Neural progenitor cell (in vitro differentiated cells): ENCODE measurements at places on chromosomes 3 and 15. TPM values are rescaled to one million over a fixed set of nuclear protein-coding genes. Genes with fewer than 3 reads are reported as not detected.
A peak's percentile ranks its signal among the peaks of the same experiment; 100 is the strongest.

Gene GPR149
- not detected in 2 replicates for total RNA-seq

DNA sequence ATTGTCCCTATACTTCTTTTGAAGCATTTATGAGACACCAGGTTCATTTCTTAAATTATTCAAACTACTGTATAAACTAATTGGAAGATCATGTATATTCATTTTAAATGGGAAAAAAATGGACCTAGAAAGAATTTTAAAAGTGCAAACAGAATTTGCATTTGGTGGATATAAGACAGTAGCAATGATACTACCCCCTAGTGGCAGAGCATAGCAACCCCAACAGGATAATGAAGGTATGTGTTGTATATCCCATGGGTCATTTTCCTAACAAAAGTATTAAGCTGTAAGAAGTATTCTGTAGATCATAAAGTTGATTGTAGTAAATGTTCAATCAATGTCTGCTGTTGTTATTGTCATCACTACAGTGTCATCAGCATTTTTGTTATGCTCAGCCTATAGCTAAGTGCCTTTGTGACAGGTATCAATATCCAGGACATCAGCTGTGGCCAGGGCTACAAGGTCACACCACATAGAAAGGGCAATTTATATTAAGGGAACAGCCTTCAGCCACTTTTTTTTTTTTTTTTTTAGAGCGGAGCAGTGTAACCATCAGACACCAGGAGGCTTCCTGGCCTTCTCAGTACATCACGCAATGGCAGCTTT, 175.8 kb downstream of the FOXB1 start:
- no peak overlapping the region for H3K27ac ChIP-seq
- no peaks in the 10 kb centered on the region for H3K4me1 ChIP-seq
- DNase-seq = peak; percentile 62
- H3K36me3 ChIP-seq = no peaks in the 10 kb centered on the region
- no peaks in the 10 kb centered on the region for H3K27me3 ChIP-seq
- H3K4me3 ChIP-seq = no peak overlapping the region

Gene STXBP5L
- total RNA-seq = 2.3 and 4.8 TPM in 2 replicates

- peak overlapping the region; percentile 92 for H3K4me3 ChIP-seq
- H3K4me1 ChIP-seq = peaks cover 38% of the 10 kb centered on the region
- peaks cover 53% of the 10 kb centered on the region for H3K27me3 ChIP-seq
- peak; percentile 62 for DNase-seq
- H3K27ac ChIP-seq = peak overlapping the region; percentile 88
Measured at GRCh38 chr15:96333131-96334016, 2.9 kb downstream of the NR2F2 start.

DNA sequence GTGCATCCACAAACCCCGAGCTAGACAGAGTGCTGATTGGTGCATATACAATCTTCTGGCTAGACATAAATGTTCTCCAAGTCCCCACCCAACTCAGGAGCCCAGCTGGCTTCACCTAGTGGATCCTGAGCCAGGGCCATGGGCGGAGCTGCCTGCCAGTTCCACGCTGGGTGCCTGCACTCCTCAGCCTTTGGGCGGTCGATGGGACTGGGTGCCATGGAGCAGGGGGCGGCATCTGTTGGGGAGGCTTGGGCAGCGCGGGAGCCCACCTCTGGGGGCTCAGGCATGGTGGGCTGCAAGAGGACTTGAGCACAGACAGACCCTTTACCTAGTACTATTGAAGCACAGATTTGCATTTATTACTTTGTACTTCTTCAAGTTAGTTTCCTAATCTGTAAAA, 57.5 kb downstream of the ZPLD1 start:
- peaks cover 11% of the 10 kb centered on the region for H3K4me1 ChIP-seq
- no peak overlapping the region for H3K4me3 ChIP-seq
- H3K36me3 ChIP-seq = no peaks in the 10 kb centered on the region
- DNase-seq = no peak
- H3K27me3 ChIP-seq = no peaks in the 10 kb centered on the region
- H3K27ac ChIP-seq = no peak overlapping the region
